ENCODE measurements at places on chromosomes 6 and 20.

- no peak for DNase-seq
Observed at GRCh38 chr6:148629181-148629580, 117.6 kb upstream of the UST start.

- DNase-seq = no peak
Observed at GRCh38 chr20:50197463-50198179, 7.0 kb downstream of the CEBPB start.

DNA sequence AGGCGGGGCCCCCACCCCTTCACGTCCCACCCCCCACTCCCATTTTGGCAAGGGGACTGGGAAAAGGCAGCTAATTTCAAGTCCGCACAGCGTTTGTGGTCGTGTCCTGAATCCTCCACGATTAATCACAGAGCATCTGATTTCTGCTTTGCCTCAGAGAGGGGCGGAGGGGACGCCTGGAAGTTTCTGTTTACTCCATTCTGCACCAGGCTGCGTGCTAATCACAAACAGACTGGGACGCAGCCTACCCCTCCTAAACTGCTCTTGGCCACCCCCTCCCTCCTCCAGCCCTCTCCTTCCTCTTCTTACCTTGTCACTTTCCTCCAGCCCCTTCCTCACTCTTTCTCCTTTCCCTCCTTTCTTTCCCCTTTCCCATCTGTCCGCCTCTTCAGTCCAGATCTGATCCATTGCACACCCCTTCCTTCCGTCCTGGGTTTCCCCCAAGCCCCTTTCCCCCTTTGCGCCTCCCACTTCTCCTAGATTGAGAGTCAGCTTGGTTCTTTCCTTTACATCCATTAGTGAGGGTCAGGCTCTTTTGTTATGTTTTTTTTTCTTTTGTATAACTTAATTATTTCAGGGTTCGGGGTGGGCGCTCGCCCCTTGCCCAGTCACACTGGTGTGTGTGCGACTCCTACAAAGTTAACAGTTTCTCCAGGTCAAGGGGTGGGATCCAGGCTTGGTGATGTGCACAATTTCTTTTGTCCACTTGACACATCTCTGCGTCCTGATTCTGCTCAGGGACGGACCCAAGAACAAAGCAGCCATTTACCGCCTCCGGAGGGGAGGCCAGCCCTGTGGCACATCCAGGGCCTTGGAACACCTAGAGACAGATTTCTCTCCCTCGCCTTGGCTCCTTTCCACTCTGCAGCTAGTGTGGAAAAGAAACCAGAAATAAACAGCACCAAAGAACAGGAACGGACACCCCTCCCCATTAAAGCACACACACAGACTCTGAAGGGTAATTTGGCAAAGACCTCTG lies 520 bp upstream of the RIPOR3 start:
- no peak for DNase-seq

DNA sequence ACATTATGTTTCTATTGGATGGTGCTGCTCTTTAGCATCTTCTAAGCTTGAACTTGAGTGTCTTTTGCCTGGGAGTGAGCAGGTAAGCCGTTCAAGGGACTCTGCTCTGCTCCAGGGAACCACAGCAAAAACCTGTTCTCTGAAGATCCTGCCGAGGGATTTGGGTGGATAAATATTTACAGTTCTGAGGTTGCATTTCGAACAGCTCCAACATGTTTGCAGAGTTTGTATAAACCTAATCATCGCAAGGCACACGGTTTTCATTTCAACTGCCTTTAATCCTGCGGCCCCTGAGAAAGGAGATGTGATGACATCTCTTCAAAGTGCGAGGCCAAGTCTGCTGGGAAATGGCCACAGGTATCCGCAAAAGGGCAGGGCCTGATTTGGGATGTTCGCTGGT lies 293.4 kb downstream of the TFAP2C start:
- no peak for DNase-seq

DNA sequence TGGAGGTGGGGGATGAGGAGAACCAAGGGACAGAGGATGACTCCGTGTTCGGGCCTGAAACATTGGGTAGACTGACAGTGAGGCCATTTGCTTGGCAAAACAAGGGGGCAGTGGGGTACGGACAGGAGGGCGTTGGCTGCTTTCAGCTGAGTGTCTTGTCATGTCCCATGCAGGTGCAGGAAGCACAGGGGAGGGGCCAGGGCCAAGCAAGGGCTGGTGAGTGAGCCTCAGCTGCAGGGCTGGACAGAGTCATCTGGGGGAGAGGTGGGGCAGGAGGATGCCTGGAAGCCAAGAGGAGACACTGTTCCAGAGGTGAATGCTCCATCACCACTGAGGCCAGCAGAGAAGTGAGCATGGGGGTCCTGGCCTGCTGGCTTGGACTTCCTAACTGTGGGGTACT lies 78.4 kb downstream of the ERMARD start:
- no peak for DNase-seq

DNA sequence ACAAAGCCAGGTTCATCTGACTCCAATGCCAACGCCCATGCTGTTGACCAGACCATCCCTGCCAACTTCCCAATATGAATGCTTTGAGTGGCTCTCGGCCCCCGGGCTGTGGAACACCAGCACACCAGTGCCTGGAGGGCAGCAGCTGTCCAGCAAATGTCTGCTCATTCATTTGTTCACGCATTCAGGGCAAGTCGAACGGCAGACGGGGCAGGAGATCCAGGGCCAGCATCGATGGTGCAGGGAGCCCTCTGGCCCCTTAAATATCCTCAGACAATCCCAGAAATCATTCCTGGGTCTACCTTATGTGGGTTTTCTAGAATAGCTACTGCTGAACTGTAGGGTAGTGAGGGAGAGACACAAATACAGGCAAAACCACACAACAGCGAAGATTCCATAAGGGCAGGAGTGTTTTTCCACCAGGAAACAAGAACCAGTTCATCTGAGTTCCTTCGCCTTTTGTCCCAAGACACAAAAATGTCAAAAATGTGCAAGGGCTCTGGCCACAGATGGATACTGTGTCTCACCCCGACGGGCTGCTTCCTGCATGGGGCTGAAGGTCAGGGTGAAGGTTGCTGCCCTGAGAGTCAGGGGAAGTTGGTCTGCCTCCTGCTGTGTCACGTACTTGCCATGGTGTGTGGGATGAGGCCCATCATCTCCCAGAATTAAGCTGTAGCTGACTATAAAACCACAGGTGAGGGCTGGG lies 15.5 kb downstream of the RIPOR3 start:
- DNase-seq = no peak
